ENCODE measurements at places on chromosomes 16 and 17.
A peak's percentile ranks its signal among the peaks of the same experiment; 100 is the strongest.

- DNase-seq: peak; percentile 72
These were observed 15.4 kb downstream of the CUEDC1 start for GRCh38 chr17:57939797-57940196.

DNA sequence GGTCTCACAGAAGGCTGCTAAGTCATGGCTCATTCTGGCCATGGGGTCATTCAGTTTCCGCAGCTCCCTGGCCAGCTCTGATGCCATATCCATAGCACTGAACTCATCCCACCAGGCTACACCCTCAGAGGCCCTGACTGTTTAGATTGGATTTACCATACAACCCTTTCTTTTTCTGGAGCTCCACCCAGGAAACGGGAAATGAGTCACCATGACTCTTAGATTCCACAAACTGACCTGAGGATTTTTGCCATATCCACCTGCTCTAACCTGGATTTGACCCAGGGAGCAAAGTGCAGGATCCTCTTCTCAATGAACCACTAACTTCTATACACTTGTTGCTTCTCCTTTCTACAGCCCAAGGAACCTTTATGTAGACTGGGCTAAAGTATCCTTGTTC, 20.3 kb upstream of the CALB2 start:
- no peak for DNase-seq

DNA sequence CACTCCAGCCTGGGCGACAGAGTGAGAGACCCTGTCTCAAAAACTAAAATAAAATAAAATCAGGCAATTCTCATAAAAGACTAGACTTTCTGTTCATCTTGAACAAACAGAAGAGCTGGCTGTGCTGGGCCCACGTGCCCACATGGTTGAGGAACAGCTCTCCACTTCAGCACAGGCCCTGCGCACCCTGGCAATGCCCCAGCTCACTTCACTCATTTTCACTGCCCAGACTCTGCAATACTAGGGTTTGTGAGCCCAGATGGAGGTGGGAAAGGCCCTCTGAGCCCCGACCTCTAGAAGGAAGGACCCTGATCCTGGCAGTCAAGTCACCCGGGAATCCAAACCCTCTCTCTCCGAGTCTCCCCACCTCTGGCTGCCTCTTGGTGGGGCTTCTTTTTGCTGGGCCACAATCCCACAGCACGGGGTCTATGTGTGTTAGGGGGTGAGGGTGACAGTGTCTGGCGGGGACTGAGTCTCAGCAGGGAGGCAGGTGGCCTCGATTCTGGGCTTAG, 14.8 kb downstream of the MYLK3 start:
- DNase-seq: no peak

- DNase-seq: no peak
These were observed 53.7 kb downstream of the SF3B3 start for GRCh38 chr16:70577256-70577698.

DNA sequence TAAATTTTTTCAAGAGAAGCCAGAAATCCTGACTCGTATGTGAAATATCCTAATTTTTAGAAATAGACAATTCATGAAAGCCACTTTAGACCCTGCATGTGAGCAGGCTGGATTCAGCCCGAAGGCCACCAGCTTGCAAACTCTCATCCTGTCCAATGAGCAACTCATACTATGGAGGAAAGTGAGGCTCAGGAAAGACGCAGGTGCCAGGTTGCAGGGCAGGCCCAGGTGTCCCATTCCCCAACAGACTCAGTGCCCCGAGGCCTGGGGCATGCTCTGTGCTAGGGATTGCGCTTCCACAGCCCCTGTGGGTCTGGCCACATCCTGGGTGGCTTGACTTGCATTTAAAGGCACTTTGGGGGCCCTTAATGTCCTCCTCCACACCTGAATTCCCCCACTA, 16.7 kb upstream of the RASD1 start:
- no peak for DNase-seq

DNA sequence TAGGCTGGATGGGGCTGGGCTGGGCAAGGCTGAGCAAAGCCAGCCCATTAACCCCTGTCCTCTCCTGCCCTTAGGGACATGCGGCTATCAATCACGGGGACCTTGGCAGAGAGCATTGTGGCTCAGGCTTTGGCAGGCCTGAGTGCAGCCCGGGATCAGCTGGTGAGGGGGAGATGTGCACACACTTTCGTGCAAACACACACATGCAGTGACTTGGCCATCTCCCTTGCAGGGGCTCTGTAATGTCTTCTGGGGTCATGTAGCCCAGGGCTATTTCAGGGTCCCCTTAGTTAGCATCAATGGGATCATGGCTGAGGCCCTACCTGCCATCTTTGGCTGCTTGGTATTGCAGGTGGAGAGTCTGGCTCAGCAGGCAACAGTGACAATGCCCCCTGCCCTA, 6.9 kb downstream of the CARMIL2 start:
- DNase-seq: no peak

DNA sequence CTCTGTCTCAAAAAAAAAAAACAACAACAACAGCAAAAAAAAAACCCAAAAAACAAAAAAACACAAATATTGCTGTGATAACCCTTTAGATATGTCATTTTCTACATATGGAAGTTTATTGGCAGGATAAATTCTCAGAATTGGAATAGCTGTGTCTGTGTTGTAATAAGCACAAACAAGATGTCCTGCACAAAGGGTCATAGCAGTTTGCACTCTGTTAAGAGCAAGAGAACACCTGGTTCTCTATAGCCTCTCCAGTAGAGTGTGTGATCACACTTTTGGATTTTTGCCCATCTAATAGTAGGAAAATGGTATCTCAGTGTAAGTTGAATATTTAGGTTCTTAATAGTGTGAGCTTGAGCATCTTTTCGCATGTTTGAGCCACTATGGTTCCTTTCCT, 60.4 kb downstream of the USP43 start:
- no peak for DNase-seq

Data from stimulated activated naive B cell treated with anti-CD40 and anti-IgM and Interleukin-4, amounts not matched to agents 10 μg/mL and 1 μg/mL and 100 μg/mL, for 72 hours (primary cell).